T-helper 17 cell (primary cell): ENCODE measurements at places on chromosomes 7 and 10. TPM values are rescaled to one million over a fixed set of nuclear protein-coding genes. Genes with fewer than 3 reads are reported as not detected.

DNA sequence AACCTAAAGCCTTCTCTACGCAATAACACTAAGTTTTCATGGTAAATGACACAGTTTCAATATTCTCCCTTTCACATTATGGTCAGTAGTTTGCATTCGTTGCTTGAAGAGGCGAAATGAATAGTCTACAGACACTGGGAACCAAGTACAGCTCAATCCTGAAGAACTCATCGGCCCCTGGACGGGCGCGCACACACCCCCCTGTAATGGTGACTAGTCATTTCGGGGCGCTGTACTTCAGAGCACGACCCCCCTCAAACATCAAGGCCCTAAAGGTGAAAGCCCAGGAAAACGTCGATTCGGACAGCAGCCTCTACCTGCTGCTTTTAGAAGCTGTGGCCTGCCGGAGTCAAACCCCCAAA, 1.0 kb downstream of the NT5C2 start:
- no peak for DNase-seq

- DNase-seq, result no peak
Measured at GRCh38 chr7:158864833-158865232, 8.5 kb downstream of the DYNC2I1 start.

GRCh38 chr10:131345691-131346090, 34.2 kb upstream of the TCERG1L start:
- no peak for DNase-seq

DNA sequence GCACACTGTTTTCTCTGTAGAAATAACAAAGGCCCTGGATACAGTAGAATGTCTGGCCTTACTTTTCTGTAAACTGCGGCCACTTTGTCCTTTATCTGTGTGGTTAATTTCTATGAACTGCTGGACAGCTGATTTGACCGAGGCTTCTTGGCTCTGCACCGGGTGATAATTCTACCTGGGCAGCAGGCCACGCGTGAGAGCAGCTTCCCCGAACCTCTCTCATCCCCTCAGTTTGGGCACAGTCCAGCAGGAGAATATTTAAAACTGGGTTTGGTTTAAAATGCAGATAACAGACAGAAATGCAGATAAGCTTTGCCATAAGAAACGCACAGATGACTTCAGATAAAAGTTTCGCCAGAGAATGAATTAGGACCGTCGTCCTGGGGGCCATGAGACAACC, 81.0 kb downstream of the CELF2 start:
- DNase-seq, result no peak

The LRGUK gene
- total RNA-seq, result 0.57 TPM

GRCh38 chr10:131584287-131584686, 272.8 kb upstream of the TCERG1L start:
- DNase-seq, result no peak

- no peak for DNase-seq
Measured at GRCh38 chr10:34075254-34075926, 739.7 kb downstream of the PARD3 start.

- no peak for DNase-seq
Measured at GRCh38 chr10:85648279-85648754, 718.3 kb downstream of the GRID1 start.

DNA sequence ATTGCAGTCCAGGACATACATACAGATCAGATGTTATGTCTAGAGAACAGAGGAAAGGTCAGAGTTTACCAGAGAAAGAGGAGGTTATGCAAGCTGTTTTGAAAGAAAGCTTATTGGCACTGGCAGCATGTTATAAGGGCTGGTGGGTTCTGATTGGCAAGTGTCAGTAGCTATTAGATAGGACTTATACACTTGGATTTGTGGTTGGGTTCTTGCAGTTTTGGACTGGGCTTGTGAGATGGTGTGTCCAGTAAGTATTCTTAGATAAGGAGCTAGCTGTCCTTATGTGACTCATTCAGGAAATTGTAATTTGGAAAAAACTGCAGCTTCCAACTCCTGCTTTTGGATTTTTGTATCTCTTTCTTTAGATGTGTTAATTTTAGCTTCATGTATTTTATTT, 130.7 kb upstream of the NAMPT start:
- DNase-seq, result no peak

- DNase-seq, result no peak
Measured at GRCh38 chr7:125316466-125316865, 386.8 kb upstream of the POT1 start.

- DNase-seq, result no peak
Measured at GRCh38 chr10:11720260-11720741, 21.9 kb upstream of the ECHDC3 start.

DNA sequence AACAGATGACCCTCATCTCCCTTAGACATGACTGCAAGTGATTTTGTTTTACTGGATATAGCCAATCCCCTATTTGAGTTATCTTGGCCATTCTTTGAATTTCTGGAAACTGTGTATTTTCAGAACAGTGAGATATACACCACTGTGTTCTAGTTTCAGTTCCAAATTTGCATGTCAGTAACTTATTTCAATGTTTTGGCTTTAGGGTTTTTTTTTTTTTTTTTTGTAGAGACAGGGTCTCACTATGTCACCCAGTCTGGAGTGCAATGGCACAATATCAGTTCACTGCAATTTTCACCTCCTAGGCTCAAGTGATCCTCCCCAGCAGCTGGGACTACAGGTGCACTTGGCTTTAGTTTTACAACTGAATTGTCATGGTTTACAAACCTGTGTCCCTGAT, 67.2 kb downstream of the ATAD1 start:
- DNase-seq, result no peak

GRCh38 chr10:86961481-86962091, 3.2 kb downstream of the SNCG start:
- DNase-seq, result no peak

DNA sequence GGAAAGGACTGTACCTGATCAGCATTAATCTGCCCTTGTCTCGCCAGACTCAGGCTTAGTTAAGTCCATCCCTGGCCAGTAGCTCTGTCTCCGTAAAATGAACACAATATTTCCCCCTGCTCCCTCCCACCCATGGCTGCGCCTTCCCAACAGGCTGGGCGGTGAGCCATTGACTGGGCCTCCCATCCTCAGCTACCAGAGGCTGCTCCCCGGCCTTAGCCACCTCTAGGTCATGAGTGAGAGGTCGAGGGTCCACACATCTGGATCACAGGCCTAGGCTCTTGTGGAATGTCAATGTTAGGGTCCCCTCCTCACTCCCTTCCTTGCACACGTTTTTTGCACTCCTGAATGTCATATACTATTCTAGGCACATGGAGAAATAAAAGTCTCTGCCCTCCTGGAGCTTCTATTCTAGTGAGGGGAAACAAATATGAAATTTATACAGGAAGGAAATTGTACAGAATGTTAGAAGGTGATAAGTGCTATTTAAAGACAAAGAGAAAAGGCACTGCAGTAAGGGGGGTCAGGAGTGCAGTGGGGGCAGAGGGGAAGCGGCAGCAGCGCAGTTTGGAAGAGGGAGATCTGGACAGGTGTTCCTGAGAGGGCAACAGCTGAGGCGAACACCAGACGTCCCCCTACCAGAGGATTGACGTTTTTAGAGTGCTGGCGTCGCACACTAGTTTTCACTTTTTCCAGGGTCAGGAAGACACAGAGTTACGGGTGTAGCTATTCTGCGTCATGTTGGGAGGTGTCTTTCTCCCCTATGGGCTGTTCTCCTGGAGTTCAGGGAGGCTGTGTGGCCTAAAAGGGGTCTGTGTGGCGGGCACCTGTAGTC, 17.2 kb upstream of the EIF5AL1 start:
- DNase-seq, result no peak

The TEX36 gene
- not detected for total RNA-seq
